Activated T-cell treated with anti-CD3 and anti-CD28 coated beads for 1 hour (primary cell): ENCODE measurements at places on chromosomes 1 and 21.
A peak's percentile ranks its signal among the peaks of the same experiment; 100 is the strongest.

GRCh38 chr1:66242646-66243547 is 291.1 kb upstream of the SGIP1 start:
- peak; percentile 59 for DNase-seq

DNA sequence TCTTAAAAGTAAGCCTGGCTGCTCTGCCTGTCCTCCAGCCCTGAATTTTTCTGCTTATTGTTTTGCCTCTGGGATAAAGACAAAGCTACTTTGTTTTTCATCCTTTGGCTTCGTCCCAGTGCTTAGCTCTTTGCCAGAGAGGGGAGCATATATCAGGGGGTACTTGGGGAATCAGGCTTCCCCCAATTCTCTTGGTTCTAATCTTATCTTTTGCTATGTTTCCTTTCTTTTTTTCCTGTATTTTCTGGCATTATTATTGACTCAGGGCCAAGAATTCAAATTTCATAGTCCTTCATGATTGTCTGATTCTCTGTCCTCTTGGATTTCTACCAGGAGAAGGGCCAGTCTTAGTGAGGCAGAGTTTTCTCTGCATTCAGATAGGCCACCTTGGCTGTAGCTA is 51.2 kb downstream of the GIPC2 start:
- DNase-seq: no peak

- no peak for DNase-seq
These were observed 50.2 kb upstream of the RUNX1 start for GRCh38 chr21:35099310-35099709.

GRCh38 chr21:34154878-34155277 is 81.5 kb downstream of the MRPS6 start:
- DNase-seq: no peak

DNA sequence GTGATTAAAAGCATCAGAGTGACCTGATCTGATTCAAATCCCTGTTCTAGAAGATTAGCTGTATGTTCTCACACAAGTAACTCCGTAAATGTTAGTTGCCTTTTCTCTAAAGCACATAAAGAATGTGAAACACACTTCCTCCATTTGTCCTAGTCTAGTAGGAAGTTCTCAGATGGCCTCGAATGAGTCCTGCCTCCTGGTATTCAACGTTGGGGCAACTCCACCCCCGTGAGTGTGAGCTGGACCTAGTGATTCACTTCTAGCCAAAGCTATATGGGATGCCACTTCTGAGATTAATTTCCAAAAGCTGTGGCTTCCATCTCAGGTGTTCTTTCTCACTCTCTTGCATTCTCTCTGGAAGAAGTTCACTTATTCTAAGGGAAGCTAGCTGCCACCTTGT is 267.6 kb downstream of the GPATCH2 start:
- no peak for DNase-seq

GRCh38 chr1:71587961-71588360 is 507.1 kb upstream of the ZRANB2 start:
- DNase-seq: no peak

DNA sequence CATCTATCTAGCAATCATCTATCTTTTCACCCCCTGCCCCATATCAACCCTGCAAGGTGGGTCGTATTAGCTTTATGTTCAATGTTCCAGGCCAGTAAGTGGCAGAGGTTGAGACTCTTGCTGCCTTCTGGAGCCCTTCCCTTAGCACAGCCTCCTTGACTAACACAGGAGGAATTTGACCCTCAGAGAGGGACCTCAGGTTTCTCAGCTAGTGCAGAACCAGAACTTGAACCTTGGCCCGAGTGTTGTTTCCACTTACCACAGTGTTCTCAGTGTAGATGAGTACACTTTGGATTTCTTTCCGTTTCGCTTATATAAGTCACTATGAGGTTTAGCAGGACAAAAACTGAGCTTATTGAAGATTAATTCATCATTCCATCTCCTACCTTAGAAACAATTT is 11.1 kb upstream of the ATF3 start:
- DNase-seq: no peak

GRCh38 chr1:21543598-21543997 is 34.4 kb downstream of the ALPL start:
- DNase-seq: no peak

GRCh38 chr1:7553042-7553690 is 217.9 kb upstream of the VAMP3 start:
- no peak for DNase-seq

DNA sequence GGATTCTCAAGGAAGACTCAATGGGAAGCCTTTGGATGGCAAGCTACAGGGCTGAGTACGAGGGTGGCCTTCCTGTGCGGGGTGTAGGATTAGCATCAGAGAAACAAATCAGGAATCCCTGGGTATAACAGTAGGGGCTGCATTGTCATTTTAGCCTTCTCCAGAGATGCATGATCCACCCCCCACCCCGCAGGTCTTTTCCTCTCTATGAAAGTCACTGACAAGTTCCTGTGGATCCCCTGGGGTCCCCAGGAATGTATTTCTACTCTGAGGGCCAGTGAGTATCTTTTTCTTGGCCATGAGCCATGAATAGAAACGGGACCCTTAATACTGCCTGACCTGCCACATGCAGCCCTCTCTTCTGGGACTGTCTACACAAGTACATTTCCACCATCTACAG is 473.0 kb upstream of the VAMP3 start:
- no peak for DNase-seq

GRCh38 chr1:2203671-2204414 is 9.3 kb upstream of the FAAP20 start:
- no peak for DNase-seq

- DNase-seq: no peak
These were observed 123.1 kb downstream of the AKT3 start for GRCh38 chr1:243726806-243727502.

DNA sequence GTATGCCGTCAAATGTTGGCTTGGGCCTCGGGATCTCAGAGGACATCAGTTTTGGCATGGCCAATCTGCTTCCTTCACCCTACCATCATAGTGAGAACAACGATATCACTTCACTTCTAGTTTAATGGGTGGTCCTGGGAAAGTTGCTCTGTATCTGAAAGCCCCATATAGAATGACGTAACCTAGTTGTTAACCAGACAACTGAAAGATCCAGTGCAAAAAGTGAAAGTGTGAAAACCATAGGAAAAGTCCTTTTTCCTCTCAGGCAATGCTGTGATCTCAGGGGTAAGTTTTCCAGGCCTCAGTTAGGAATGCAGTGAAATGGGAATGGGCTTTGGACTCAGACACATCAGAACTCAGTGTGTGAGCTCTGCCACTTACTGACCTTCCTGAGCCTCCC is 18.6 kb upstream of the ATP1B1 start:
- DNase-seq: no peak
